ENCODE measurements at places on chromosomes 3 and 15. TPM values are rescaled to one million over a fixed set of nuclear protein-coding genes. Genes with fewer than 3 reads are reported as not detected.

- no peak overlapping the region for H3K4me3 ChIP-seq
- H3K36me3 ChIP-seq: no peaks in the 10 kb centered on the region
- peaks cover 8% of the 10 kb centered on the region for H3K27me3 ChIP-seq
- H3K4me1 ChIP-seq: no peaks in the 10 kb centered on the region
Observed at GRCh38 chr3:108412121-108412750, 98.2 kb downstream of the MYH15 start.

DNA sequence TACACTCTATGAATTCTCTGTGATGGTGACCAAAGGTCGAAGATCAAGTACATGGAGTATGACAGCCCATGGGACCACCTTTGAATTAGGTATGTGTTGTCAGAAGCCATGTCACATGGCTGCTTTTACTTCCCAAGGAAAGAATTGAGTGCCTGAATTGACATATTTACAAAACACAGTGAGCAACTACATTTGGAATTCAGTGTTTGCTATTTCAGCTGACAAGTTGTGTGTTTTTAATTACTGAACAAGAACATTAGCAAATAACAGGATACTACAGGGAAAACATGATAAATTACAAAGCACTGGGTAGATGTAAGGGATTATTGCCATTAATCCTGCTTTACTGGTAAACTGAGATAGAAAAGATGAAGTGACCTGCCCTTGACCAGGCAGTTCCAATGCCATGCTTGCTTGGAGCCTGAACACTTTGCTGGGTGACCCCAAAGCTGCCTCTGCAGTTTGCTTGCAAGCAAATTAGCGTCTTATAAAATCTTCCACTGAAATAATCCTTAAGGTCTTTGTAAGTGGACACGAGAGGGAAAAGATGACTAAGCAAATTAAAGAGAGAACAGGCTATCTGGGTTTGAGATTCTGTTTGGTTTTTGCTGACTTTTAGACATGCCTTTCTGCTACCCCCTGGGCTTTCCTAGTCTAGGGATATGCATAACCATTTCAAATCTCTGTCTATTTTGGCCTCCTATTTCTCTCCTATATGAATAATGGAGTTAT, 98.2 kb downstream of the HCN4 start:
- DNase-seq: no peak
- H3K36me3 ChIP-seq: no peaks in the 10 kb centered on the region
- peaks cover 4% of the 10 kb centered on the region for H3K4me1 ChIP-seq
- H3K4me3 ChIP-seq: no peak overlapping the region

DNA sequence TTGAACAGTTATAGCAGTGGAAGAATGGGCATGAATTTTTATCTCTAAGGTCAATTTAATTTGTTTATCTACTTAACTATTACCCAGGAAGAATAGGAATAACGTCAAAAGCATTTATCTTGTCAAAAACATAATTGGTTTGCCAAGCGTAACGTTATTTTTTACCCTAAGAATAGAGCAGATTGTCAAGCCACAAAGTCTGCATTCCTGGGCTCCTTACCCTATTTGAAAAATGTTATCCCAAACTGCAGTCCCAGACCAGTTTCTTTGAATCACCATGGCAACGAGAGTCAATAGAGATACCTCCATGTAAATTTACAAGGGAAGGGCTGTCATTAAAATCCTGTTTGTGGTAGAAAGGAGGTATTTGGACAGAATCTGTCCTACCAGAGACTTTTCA, 61.1 kb downstream of the CPNE4 start:
- DNase-seq: no peak
- H3K4me1 ChIP-seq: no peaks in the 10 kb centered on the region
- no peak overlapping the region for H3K4me3 ChIP-seq
- H3K36me3 ChIP-seq: no peaks in the 10 kb centered on the region
- H3K27ac ChIP-seq: no peak overlapping the region

DNA sequence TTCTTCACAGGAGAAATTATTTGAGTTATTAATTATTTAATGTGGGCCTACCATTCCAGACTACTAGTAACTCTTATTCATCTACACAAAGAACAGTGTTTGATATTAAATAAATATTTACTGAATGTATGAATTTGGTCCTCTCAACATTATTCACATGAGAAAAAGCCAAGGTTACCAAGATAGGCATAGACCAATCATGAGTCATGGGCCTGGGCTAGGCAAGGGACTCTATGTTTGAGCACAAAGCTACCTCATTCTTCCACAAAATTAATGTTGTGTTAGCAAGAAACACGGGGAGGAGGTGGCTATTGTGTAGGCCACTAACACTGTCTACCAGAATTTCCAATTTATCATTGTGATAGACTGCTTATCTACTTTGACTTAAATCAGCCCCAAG, 115.7 kb downstream of the SERPINI1 start:
- H3K4me1 ChIP-seq: no peaks in the 10 kb centered on the region
- no peaks in the 10 kb centered on the region for H3K36me3 ChIP-seq
- peaks cover 12% of the 10 kb centered on the region for H3K27me3 ChIP-seq

- H3K27me3 ChIP-seq: peaks cover 12% of the 10 kb centered on the region
- peak overlapping the region; percentile 82 for H3K4me3 ChIP-seq
- peak; percentile 79 for DNase-seq
- H3K36me3 ChIP-seq: no peaks in the 10 kb centered on the region
- H3K27ac ChIP-seq: peak overlapping the region; percentile 46
Observed at GRCh38 chr15:100849021-100849854, 30.4 kb upstream of the ALDH1A3 start.

DNA sequence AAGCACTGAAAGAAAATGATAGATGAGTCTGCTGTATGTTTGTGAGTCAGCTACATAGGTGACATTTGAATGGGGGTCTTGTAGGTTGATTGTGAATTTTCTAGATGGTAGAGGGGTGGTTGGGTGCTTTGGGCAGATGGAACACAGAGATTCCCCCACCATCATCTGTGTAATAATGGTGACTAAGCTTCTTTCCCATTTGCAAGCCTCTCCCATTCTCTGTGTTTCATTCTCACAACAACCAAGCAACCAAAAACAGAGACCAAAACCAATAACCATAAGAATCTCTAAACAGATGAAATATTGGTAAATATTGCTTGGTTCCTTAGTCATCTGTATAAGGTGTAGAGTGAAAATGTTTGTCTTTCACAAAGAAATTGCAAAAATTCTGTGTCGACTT, 17.8 kb upstream of the UTS2B start:
- no peaks in the 10 kb centered on the region for H3K4me1 ChIP-seq
- no peak overlapping the region for H3K4me3 ChIP-seq
- H3K36me3 ChIP-seq: no peaks in the 10 kb centered on the region
- no peak for DNase-seq

- no peak for DNase-seq
- H3K27ac ChIP-seq: no peak overlapping the region
- no peaks in the 10 kb centered on the region for H3K4me1 ChIP-seq
- no peaks in the 10 kb centered on the region for H3K36me3 ChIP-seq
- H3K4me3 ChIP-seq: no peak overlapping the region
- H3K27me3 ChIP-seq: peaks cover 6% of the 10 kb centered on the region
Observed at GRCh38 chr3:8790529-8790928, 21.1 kb upstream of the OXTR start.

DNA sequence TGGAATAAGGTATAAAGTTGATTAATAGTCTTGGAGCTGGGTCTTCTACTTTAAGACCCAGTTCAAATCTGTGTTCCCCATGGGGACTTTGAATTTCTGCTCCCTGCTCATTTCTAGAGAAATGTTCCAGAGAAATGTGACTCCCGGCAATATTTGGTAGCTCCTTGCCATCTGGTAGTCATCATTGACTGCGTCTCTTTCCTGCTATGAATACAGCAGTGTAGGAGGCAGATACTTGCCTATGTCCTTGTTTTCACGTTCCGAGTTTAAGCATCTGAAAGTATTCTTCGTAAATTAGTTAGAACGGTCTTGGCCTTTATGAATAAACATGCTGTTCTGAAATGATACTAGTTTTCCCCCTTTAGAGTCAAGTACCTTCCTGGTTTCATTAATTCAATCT, 352.9 kb downstream of the PTPRG start:
- H3K27me3 ChIP-seq: peaks cover 2% of the 10 kb centered on the region
- no peak overlapping the region for H3K4me3 ChIP-seq
- no peak overlapping the region for H3K27ac ChIP-seq

DNA sequence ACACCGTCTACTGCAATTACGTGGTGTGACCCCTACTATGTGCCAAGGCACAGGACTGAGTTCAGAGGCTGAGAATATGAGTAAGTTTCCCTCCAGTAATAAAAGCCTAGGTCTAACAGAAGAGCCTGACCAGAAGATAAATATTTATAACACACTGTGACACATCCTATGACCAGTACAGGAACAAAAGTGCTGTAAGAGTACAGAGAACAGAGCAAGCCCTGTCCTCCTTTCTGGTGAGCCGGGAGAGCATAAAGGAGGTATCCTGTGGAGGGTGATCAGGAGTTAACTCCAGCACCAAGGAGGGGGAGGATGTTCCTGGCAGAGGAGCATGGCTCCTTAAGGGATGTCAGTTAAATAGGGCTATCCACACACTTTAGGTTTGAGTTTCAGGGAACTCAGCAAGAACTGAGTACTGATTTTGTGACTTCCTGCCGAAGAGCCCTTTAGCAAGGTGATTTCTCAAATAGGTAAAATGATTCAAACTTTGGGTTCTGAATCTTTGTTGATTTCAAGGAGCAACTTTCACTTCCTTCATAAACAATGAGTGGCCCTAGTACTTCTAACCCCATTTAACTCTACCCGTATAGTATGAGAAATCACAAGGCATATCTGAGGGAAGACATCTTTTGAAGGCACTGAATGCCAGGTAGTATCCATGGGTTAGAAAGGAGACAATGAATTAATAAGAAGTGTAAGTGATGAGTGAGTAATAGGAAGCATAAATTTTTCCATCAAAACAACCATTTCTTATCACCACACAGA, 198.0 kb downstream of the THRB start:
- no peak for DNase-seq
- H3K4me1 ChIP-seq: no peaks in the 10 kb centered on the region
- H3K36me3 ChIP-seq: no peaks in the 10 kb centered on the region

DNA sequence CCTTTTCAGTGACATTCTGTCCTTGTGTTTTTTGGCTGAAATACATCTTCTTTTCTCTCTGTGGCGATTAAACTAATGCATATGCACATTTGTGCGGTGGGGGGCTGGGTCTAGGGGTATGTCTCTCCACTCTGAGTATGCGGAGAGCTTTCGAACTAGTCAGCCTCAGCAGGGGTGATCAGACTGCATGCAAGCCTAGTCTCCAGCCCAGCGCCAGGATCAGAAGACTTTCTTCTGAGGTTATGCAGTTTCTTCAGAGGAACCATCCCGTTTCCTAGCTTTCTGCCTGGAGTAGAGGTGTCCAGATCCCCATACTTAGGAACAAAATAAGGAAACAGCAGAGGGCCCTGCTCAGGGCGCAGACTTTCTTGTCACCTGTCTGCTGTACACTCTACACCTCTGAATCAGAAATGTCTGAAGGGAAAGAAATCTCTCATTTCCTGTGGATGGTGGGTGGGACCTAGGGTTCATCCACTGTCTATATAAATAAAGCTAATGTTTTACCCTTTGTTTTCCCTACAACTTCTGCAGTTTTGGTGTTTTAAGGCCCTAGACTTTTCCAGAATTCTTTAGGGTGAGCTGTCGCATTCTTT, 230.4 kb downstream of the ABHD5 start:
- no peak overlapping the region for H3K4me3 ChIP-seq
- no peaks in the 10 kb centered on the region for H3K36me3 ChIP-seq
- H3K27me3 ChIP-seq: peaks cover 36% of the 10 kb centered on the region
- H3K4me1 ChIP-seq: peaks cover 2% of the 10 kb centered on the region

DNA sequence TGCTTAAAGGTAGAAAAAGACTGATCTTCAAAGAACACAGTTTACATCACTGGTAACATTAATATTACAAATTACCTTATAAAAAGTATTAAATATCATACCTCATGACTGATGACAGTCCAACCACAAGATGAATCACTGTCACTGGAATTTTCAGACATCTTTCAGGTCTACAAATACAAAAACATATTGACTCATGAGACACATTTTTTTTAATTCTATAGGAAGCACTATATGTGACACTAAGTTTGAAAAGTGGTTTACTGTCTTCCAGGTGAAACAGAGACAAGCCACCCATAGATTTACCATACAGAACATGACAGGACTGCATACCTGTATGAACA, 18.9 kb downstream of the CCPG1 start:
- peaks cover 1% of the 10 kb centered on the region for H3K4me1 ChIP-seq
- H3K4me3 ChIP-seq: no peak overlapping the region
- H3K27me3 ChIP-seq: no peaks in the 10 kb centered on the region
- H3K36me3 ChIP-seq: peaks cover under 1% of the 10 kb centered on the region
- no peak for DNase-seq

DNA sequence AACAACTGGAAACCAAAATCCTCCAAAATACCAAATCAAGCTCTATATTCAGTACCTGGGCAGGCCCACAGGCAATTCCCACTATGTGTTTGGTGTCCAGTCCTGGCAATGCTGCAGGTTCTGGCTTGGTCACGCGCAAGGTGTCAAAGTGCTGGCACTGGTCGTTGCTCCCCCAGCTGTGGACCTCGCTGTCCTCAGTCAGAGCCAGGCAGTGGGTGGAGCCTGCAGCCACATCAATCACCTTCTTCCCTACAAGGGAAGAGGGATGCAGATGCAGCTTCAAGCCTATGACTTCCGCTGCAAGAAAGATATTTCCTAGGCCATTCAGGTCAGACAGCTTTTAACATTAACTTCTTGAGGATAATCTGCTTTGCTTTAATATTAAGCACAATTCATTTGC, 61.3 kb downstream of the HERC2 start:
- H3K4me3 ChIP-seq: no peak overlapping the region
- H3K27me3 ChIP-seq: no peaks in the 10 kb centered on the region
- H3K27ac ChIP-seq: no peak overlapping the region
- peaks cover 4% of the 10 kb centered on the region for H3K4me1 ChIP-seq
- DNase-seq: no peak

DNA sequence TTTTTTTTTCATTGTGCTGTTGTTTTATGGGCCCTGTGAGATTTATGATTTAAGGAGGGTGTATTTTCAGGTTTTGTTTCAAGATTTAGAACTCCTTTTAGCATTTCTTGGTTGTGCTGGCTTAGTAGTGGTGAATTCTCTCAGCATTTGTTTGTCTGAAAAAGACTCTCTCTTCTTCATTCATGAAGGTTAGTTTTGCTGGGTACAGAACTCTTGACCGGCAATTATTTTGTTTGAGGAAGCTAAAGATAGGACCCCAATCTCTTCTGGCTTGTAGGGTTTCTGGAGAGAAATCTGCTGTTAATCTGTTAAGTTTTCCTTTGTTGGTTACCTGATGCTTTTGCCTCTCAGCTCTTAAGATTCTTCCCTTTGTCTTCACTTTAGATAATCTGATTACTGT, 46.9 kb downstream of the LYSMD4 start:
- peaks cover 55% of the 10 kb centered on the region for H3K36me3 ChIP-seq
- no peak overlapping the region for H3K4me3 ChIP-seq
- DNase-seq: no peak
- no peaks in the 10 kb centered on the region for H3K27me3 ChIP-seq

TICRR gene
- total RNA-seq: 20.6 TPM

HDC gene
- total RNA-seq: not detected

P3H2 gene
- not detected for total RNA-seq

MKRN3 gene
- 3.0 TPM for total RNA-seq

PSTPIP1 gene
- total RNA-seq: 238 TPM

ZBTB47 gene
- 1.1 TPM for total RNA-seq

SLC9C1 gene
- not detected for total RNA-seq

AP3B2 gene
- 0.17 TPM for total RNA-seq

KNL1 gene
- total RNA-seq: 46.2 TPM

ROBO2 gene
- total RNA-seq: not detected

ALDH1L1 gene
- not detected for total RNA-seq
